Hematopoietic multipotent progenitor cell treated with erythropoietin and hydrocortisone succinate and interleukin-3 and kit ligand, for 6 days (in vitro differentiated cells): ENCODE measurements at places on chromosomes 2 and 18.
A peak's percentile ranks its signal among the peaks of the same experiment; 100 is the strongest.

GRCh38 chr18:73707035-73707434 lies 440.6 kb downstream of the FBXO15 start:
- DNase-seq = no peak

DNA sequence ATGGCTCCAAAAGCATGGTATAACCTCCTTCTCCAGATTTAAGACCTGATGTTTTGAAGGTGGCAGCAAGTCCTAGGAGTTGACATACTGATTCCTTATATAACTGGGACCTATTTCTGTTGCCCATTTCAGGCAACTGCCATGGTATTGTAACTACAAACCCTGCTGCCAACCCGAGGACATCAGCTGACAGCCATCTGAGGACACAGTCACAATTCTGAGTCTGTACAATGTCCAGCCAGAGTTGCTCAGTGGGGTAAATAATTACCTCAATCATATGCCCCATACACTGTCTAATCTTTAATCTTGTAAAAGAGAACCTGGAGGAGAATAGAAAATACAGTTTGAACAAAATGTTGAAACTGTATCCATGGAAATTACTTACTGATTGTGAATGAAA lies 8.7 kb upstream of the GAREM2 start:
- DNase-seq = no peak

DNA sequence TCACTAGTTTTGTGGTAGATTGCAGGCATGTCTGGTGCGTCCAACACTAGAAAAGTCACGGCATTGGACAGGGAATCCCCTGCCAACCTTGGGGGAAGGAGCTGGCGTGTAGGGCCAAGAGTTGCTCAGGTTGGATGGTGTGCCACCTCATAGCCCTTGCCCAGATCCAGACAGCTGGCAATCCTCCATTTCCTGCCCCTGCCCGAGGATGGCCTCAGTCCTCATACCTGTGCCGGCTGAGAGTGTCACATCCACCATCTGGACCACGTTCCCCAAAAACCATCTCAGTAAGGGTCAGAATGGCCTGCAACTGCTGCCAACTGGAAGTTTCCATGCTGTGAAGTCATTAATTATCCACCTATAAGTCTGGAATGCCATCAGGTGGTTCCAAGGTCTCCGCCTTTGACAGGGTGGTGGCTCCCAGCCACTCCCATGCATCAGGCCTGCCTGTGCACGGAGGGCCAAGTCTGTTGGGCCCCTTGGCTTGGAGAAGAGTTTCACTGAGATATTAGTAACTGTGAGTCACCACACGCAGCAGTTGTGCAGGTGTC lies 55.0 kb downstream of the IMPA2 start:
- DNase-seq = no peak

DNA sequence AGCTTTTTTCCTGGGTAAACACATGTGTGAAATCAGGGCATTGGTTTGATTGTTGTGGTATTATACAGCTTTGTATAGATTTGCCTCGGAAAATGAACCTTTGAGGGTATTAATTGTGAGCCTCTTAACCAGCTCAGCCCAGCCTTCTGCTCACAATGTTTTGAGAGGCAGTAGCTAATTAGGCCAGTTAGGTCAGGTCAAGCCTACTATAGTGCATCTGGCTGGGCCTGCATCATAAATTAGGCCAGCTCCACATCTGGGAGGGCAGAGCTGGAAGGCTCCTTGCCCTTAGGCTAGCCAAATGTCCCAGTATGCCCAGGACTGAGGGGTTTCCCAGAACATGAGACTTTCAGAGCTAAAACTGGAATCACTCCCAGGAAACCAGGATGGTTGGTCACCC lies 43.0 kb downstream of the LRATD1 start:
- DNase-seq = no peak

- DNase-seq = no peak
These were observed 31.6 kb upstream of the MAP3K20 start for GRCh38 chr2:173043897-173044519.

- DNase-seq = peak; percentile 88
These were observed 305.6 kb upstream of the CXCR4 start for GRCh38 chr2:136423516-136423996.

GRCh38 chr2:158967731-158968395 lies 577 bp upstream of the TANC1 start:
- peak; percentile 66 for DNase-seq

GRCh38 chr18:44826418-44827259 lies 146.0 kb downstream of the SETBP1 start:
- peak; percentile 12 for DNase-seq

DNA sequence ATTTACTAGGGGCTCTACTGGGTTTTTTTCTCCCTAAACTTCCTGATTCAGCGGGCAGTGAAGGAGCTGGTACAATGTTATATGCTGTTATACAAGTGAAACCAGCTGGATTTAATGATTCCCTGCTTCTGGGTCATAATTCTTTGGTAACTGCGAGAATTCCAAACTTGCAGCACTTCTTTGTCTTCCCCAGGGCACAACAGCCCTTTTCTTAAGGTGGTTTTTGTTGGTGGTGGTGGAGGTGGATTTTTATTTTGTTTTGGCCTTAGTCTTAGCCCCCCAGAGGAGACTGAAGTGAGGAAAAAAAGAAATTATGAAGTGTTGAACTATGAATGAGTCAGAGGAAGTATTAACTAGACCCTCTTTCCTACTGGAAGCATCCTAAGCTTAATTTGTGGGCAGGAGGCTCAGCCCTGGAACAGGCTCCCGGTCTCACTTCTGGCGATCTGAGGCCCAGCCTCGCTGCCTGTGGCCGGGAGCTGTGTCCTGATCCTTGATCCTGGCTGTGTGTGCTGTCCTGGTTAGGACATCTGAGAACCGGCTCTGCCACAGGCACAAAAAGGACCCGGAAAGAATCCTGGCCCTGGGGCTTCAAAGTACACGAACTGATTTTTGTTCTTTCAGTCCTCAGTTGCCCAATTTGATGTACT lies 141.9 kb downstream of the LYPD6B start:
- DNase-seq = no peak

DNA sequence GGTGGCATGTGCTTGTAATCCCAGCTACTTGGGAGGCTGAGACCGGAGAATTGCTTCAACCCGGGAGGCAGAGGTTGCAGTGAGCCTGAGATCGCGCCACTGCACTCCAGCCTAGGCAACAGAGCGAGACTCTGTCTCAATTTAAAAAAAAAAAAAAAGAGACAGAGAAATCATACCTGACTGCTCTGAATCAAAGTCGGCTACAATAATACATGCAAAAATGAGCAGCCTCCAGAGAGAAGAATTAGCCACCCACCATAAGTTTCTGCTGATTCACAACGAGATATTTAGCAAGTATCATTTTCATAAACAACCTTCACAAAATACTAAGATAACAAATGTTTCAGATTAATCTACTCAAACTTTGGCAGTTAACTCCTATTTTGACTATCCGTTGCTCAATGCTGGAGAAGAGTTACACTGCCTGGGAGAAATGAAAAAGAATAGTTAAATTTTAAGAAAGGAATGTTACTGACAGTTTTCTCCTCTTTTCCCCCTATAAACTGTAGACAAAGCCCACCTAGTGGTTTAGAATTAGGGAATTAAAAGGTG lies 1.5 kb downstream of the OSBPL1A start:
- peak; percentile 29 for DNase-seq

- DNase-seq = no peak
These were observed 32.7 kb upstream of the AFTPH start for GRCh38 chr2:64491426-64491825.

GRCh38 chr2:235988271-235989015 lies 179.7 kb downstream of the GBX2 start:
- no peak for DNase-seq

GRCh38 chr2:20425371-20425881 lies 21.4 kb upstream of the RHOB start:
- no peak for DNase-seq

GRCh38 chr2:118826093-118826492 lies 21.4 kb downstream of the EN1 start:
- no peak for DNase-seq
